ENCODE measurements at places on chromosomes 5 and 9.

DNA sequence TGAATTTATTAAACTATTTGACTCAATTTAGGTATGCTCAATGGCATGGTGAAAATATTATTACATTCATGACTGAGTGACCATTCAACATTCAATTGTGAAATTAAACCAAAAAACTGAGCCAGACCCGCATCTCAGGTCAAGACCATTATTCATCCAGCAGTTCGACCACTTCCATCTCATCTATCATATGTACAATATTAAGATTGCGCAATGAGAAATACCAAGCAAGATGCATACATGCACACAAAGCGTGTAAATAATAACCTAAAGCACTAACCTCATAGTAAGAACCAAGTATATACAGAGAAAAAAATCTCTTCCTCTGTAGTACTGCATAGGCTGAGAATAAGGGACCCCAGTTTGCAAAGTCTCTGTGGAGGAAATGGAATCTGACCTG, 310.2 kb downstream of the ADGRV1 start:
- no peak for DNase-seq

- DNase-seq = no peak
Measured at GRCh38 chr5:100855295-100855694, 47.8 kb downstream of the ST8SIA4 start.

GRCh38 chr9:134561427-134562145, 80.0 kb upstream of the COL5A1 start:
- DNase-seq = no peak

DNA sequence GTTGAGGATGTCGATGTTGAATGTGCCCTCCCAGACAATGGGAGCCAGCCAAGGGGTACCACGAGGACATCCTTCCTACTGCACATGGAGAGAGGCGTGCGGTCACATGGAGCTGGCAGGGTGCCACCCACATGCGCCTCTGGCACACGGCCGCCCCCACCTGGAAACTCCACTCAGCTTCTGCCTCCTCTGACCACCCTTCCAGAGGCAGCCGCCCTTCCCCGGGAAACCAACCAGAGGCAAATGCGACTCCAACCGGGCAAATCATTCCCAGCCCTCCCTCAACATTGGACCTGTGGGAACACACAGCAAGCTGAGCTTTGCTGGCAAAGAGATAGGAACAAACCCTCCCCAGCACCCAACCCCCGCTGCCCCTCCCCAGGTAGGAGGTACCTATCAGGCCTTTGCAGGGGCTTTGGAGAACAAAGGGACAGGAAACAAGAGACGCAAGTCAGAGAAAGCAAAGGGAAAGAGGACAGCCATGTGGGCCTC, 17.5 kb downstream of the ABO start:
- no peak for DNase-seq

- no peak for DNase-seq
Measured at GRCh38 chr9:72614067-72614466, 92.7 kb downstream of the TMC1 start.

- DNase-seq = no peak
Measured at GRCh38 chr9:34826999-34827538, 117.1 kb upstream of the CCL21 start.

GRCh38 chr9:135212961-135213360, 125.5 kb downstream of the OLFM1 start:
- no peak for DNase-seq
